ENCODE measurements at places on chromosomes 6 and 20.

GRCh38 chr20:50272030-50272723 is 81.5 kb downstream of the CEBPB start:
- no peak for DNase-seq

GRCh38 chr6:160519603-160520042 is 144.5 kb downstream of the LPA start:
- DNase-seq: peak; percentile 5

DNA sequence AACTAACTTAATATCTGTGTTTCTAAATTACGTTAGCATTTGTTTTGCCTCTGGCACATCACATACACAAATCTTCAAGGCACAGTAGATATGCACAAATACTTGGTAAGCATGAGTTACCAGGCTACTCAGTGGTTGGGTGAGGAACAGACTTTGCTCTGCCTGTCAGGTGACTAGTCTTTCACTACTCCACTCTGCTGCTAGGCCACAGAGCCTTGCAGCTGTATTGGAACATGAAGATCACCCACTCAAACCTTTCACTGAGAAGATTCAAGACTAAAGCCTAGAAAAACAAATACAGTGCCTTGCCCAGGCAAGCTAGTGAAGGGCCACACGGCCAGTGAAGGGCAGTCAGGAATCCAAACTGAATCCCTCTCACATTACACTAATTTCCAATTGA is 47.0 kb downstream of the DTNBP1 start:
- no peak for DNase-seq

GRCh38 chr6:56793938-56794337 is 151.2 kb upstream of the DST start:
- no peak for DNase-seq

- DNase-seq: no peak
Observed at GRCh38 chr20:23094927-23095326, 8.8 kb upstream of the CD93 start.

- no peak for DNase-seq
Observed at GRCh38 chr6:170082067-170082466, 208.8 kb downstream of the DLL1 start.

DNA sequence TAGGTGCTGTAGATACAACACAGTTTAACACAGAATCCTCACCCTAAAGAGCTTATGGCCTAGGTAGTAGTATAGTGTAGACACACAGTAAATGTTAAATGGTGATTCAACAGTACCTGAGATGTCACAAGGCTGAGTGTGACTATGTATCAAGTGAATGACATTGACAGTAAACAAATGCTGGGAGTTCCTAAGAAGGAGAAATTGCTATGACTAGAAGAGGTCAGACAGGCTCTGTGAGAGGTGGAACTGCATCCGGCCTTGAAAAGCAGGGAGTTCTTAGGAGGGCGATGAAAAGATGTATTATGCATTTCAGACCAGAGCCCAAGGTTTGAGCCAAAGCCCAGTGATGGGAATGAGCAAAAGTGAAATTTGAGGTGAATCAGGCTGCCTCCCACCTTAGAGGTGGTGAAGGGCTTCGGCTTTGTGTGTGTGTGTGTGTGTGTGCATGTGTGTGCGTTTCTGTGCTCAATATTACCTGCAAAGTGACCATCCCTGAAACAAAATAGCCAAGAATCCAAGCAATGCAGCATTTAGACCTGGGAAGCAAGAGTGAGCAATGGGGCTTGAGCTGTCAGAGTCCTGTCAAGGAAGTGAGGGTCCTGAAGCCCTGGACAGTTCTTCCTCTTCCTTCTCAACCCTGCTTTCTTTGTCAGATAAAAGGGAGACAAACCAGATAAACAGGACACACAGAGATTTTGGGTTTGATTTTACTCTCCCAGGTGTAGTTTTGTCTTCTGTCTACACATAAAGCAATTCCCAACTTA is 32.3 kb upstream of the CITED2 start:
- no peak for DNase-seq

- no peak for DNase-seq
Observed at GRCh38 chr6:156842598-156843250, 65.5 kb downstream of the ARID1B start.

GRCh38 chr6:98828211-98828788 is 6.1 kb upstream of the POU3F2 start:
- DNase-seq: no peak

DNA sequence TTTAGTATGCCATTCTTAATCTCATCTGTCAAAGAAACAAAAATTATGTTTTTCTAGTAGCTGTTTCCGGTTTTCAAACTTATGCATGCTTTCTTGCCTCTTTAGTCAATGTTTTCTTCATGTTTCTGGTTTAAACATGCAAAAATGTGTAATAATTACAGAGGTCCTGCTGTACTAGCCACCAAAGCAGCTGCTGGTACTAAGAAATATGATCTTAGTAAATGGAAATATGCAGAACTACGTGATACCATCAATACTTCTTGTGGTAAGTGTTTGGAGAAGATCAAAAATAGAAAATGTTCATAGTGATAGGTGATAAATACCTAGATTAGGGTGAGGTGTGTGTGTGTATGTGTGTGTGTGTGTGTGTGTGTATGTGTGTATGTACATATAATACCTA is 158.4 kb downstream of the MYO6 start:
- no peak for DNase-seq

GRCh38 chr20:41205313-41205712 is 68.0 kb downstream of the PLCG1 start:
- peak; percentile 58 for DNase-seq

GRCh38 chr6:153167061-153167891 is 36.2 kb upstream of the RGS17 start:
- peak; percentile 62 for DNase-seq
